ENCODE measurements at places on chromosomes 16 and 17. TPM values are rescaled to one million over a fixed set of nuclear protein-coding genes. Genes with fewer than 3 reads are reported as not detected.

The PVALEF gene
- not detected for total RNA-seq

The ATF7IP2 gene
- 1.4 TPM for total RNA-seq

The CARD14 gene
- 0.15 TPM for total RNA-seq

The ASB16 gene
- not detected for total RNA-seq

The SPNS3 gene
- not detected for total RNA-seq

The SPATA32 gene
- total RNA-seq = not detected

The SCIMP gene
- total RNA-seq = not detected

The GPR142 gene
- not detected for total RNA-seq

The PRAC1 gene
- not detected for total RNA-seq

The ACSM3 gene
- 8.1 TPM for total RNA-seq

The APOBR gene
- not detected for total RNA-seq

The UTS2R gene
- total RNA-seq = not detected

The NOMO2 gene
- total RNA-seq = 71.1 TPM

The GRAP gene
- total RNA-seq = 1.3 TPM

Measured in cardiac ventricle fibroblast (primary cell).